ENCODE measurements at places on chromosomes 4 and X.

DNA sequence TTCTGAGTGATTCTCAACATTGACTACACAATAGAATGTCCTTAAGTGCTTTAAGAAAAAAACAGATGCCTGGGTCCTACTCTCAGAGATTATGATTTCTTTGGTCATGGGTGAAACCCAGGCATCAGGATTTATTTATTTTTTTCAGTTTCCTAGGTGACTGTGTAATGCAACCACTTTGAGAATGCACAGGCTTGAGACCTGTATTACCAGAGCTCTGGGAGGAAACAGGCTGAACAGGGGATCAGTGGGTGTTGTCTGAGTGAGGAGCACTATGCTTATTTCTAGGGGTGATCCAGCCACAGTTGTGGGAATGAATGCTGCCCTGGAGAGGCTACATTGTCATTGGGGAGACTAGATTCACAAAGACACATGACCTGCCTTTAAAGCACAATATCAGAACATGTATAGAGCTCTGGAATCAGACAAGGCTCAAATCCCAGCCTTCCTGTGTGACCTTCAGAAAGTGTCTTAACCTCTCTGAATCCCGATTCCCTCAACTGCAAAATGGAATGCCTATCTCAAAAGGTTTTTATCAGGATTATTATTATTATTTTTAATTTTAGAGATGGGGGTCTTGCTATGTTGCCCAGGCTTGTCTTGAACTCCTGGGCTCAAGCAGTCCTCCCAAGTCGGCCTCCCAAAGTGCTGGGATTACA, 61.6 kb upstream of the PRPS1 start:
- DNase-seq = no peak

GRCh38 chrX:150014525-150014924, 76.2 kb upstream of the EOLA2 start:
- no peak for DNase-seq

DNA sequence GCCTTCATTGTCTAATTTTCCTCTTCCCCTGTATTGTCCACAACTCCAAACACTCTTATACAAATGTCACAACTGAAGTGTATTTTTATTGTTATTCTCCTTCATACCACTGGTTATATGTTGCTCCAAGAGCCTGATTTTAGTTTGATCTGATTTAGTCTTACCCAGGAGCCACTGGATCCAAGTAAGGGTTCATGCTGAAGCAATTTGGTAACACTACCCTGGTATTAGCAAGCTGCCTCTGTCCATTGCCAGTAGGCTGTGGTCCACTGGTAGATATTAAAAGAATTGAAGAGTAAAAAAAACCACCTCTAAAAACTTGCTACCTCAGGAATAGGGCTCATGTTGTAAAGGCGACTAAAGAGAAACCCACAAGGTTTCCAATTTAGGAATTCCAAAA, 41.2 kb downstream of the AMOT start:
- no peak for DNase-seq

DNA sequence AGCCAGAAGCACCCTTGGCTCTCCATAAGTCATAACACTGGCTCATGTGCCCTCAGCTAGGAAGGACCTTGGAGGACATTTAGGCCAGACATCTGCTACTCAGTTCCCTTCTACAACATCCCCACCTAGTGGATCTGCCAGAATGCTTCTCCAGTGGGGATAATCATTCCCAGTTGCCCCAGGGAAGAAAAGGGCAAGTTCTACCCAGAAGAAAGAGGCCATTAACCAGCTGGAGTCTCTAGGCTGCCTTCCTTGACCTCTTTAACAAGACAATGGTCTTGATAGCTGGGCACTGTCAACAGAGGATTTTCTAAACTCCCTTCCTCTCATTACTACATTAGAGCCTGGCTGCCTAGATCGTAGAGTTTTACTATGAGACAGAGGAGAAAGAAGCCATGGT, 42.0 kb downstream of the LGI2 start:
- no peak for DNase-seq

DNA sequence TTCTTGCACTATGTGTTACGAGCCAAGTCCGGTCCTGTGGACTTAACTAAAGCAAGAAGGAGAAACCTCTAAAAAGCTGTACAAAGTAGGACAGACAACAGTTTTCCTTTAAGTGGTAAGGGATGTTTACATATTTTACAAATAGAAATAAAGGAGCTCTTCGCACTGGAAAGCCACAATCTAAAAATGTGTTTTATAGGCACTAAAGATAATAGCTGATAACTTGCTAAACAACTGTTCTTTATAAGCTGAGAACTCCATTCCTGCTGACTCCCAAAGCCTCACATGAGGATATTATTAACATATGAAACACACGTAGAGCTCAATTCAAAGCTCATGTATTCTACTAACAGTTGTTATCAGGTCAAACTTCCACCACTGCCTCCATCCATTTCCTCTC, 519.9 kb downstream of the INPP4B start:
- no peak for DNase-seq

DNA sequence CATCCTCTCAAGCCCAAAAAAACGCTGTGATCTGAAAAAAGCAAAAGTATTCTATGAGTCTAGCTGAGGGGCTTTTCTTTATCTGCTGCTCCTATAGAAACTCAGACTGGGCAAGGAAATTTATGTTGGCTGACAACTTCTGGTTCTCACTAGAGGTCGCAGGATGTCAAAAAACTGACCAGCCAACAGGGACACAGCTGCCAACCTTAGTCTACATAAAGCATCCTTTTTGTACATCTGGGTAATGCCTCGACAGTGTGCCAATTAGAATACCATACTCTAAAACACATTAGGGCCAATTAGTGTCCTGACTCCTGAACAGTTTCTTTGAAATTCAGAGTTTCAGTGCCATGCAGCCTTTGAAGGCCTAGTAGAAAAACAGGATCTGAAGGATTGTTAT, 8.8 kb upstream of the TLL1 start:
- no peak for DNase-seq

- no peak for DNase-seq
These were observed 132.8 kb downstream of the MGST2 start for GRCh38 chr4:139798456-139798855.

DNA sequence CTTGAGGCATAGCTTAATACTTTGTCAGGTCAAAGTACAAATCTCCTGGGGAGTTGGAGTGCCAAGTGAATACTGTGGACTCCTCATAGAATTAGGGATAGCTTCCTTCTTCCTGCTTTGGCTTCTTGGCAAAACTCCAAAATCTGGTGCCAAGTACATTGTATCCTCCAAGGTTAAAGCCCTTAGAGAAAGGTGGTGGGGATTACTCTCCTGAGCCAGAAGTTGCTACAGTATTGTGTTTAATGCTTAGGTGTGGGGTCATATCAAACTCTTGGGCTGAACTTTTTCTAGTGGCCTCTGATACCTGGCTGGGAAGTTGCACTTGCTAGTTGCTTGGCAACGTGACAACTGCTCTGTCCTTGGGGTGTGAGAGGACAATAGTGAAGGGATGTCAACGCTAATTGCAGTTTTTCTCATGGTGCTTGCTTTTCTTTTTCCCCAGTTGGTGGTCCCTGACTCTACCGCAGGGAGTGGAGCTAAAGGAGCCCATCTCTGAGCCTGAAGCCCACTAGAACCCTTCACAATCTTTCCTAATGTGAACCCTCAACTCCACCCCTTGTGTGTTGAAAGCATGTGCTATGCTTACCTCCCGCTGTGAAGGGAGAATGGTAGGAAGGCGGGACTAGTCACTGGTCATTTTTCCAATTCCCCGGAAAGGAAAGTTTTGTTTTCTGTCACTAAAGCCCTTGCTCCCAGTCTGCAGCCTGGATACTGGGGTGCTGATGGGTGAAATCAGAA, 35.5 kb downstream of the DLG3 start:
- DNase-seq = no peak

GRCh38 chr4:106385853-106386393, 17.3 kb upstream of the GIMD1 start:
- DNase-seq = no peak

- DNase-seq = no peak
These were observed 108.1 kb downstream of the UCHL1 start for GRCh38 chr4:41364876-41365275.
